ENCODE measurements at places on chromosomes 6 and 20. TPM values are rescaled to one million over a fixed set of nuclear protein-coding genes. Genes with fewer than 3 reads are reported as not detected.

The FOXC1 gene
- polyA plus RNA-seq = 3.0 TPM

The CALHM5 gene
- polyA plus RNA-seq = 1.2 TPM

The OR12D3 gene
- not detected for polyA plus RNA-seq

The TPD52L1 gene
- 42.5 TPM for polyA plus RNA-seq

The GJA10 gene
- not detected for polyA plus RNA-seq

The TAAR6 gene
- not detected for polyA plus RNA-seq

GRCh38 chr20:48164566-48165400 lies 379.5 kb upstream of the SULF2 start:
- no peak for DNase-seq

DNA sequence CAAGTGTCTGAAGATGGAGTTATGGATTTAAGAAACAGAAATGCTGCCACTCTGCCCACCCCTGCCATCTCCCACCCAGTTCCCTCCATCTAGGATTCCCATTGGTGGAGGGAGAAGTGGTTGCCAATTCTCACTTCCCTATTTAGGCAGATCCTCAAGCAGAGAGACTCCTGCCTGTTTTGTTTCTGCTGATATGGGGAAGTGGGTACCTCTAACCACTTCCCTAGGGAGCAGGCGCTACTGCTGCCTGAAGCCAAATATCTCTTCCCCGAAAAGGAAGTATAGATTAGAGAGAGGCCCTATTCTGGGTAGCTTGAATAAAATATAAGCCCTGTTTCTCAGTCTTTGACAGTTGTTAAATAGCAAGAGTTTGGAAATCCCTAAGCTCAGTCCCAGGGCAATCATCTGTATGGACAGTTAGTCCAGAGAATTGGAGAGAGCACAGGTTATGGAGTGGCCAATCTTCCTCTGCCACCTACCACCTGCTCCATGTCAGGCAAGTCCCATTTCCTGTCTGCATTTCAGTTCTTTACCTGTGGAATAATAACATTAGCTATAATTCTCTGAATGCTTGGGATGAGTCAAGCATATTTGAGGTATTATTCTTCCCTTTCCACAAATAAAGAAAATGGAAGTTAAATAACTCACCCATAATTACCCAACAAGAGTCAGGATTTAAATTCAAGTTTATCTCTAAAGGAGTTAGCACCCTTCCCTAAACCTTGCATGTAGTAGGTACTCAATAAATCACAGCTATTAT lies 2.6 kb upstream of the ADGB start:
- DNase-seq = no peak

GRCh38 chr6:30915591-30915946 lies 1.5 kb downstream of the VARS2 start:
- no peak for DNase-seq

GRCh38 chr6:163773646-163774045 lies 359.1 kb downstream of the QKI start:
- DNase-seq = no peak

GRCh38 chr6:9439621-9440330 lies 975.1 kb downstream of the TFAP2A start:
- no peak for DNase-seq

- no peak for DNase-seq
Measured at GRCh38 chr6:111499269-111499793, 16.3 kb upstream of the REV3L start.

DNA sequence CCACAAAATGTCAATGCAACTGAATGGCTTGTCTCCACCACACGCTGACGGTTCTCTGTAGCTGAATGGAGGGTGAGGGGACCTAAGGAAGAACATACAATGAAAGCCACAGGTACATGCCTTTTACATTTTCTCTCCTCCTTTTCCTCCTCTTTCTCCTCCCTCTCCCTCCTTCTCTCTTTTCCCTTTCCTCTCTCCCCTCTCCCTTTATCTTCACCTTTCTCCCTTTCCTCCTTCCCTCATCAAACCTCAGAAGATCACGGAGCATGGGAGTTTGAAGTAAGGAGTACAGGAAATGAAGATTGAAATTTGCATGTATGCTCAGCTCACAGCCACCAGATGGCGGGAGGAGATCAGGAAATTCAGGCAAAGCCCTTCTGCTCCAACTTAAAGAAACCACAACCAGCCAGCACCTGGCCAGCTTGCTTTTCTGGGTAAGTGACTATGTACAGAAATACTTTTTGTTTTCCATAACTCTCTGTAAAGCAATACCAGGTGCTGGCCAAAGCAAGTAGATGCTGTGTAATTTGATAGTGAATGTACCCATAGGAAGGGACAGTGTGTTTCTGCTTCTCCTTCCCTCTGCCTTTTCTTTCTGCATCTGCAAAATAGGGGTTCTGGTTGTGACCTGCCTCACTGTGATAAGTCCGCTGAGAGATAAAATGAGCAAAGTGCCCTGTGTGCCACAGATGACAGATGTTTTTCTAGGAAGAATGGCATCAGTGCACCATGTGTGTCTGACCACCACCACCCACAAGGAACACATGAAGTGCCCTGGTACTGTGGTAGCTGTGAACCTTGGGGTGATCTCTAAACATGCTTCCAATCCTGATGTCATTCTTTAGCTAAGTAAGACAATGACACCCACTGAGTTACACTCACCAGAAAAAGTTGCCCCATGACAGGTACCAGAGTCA lies 18.6 kb upstream of the FOXO3 start:
- peak; percentile 40 for DNase-seq

- peak; percentile 55 for DNase-seq
Measured at GRCh38 chr20:50191544-50192363, 1.1 kb downstream of the CEBPB start.

DNA sequence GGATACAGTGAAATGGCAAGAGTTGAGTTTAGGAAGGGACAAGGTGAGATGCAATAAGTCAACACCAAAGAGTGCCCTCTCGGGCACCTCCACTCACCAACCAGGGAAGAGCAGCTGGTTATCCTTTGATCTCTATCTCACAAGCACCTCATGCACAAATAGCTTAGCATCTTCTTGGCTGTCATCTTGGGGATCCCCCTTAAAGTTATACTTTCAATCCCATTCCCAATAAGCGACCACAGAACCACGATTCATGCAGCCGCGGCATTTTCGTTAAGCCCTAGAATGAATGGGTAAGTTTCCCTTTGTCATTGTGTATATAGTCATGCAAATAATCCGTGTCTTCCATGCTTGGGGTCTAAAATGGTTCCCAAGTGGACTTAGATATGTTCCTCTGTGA lies 73.5 kb downstream of the ADTRP start:
- DNase-seq = no peak

- DNase-seq = no peak
Measured at GRCh38 chr6:158411998-158412397, 99.7 kb downstream of the TULP4 start.

- DNase-seq = no peak
Measured at GRCh38 chr6:25874822-25875562, 949 bp upstream of the SLC17A3 start.

- DNase-seq = no peak
Measured at GRCh38 chr6:26332408-26332807, 32.6 kb upstream of the BTN3A2 start.

- no peak for DNase-seq
Measured at GRCh38 chr6:29519291-29520010, 31.7 kb upstream of the MAS1L start.

- DNase-seq = no peak
Measured at GRCh38 chr6:104548297-104548696, 311.4 kb downstream of the HACE1 start.

GRCh38 chr20:36606158-36607066 lies 833 bp downstream of the RAB5IF start:
- DNase-seq = no peak

DNA sequence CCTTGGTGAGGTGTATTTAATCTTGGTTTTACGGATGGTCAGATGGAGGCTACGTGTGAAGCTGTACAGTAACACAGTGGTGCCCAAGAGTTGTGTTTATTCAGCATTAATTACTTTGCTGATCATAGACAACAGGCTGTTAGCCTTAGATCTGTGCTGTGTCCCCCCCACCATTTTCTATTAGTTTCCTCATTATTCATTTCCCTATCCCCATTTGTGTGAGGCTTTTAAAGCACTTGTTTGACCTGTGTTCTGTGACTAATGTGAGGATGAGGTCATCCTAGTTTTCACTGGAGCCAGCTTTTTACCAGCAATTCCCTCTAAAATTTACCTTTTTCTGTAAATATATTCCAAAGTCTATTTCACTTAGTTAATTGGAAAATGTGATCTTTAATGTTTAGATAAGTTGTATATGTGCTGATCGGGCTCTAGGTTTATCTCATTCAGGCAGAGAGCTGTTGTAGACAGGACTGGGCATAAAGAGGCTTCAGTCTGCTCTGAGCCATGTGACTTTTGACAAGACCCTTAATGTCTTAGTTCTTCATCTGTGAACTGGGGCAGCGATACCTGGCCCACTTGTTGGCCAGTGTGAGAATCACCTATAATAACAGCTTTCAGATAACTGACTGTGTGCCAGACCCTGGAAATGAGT lies 8.4 kb downstream of the MAPRE1 start:
- no peak for DNase-seq

DNA sequence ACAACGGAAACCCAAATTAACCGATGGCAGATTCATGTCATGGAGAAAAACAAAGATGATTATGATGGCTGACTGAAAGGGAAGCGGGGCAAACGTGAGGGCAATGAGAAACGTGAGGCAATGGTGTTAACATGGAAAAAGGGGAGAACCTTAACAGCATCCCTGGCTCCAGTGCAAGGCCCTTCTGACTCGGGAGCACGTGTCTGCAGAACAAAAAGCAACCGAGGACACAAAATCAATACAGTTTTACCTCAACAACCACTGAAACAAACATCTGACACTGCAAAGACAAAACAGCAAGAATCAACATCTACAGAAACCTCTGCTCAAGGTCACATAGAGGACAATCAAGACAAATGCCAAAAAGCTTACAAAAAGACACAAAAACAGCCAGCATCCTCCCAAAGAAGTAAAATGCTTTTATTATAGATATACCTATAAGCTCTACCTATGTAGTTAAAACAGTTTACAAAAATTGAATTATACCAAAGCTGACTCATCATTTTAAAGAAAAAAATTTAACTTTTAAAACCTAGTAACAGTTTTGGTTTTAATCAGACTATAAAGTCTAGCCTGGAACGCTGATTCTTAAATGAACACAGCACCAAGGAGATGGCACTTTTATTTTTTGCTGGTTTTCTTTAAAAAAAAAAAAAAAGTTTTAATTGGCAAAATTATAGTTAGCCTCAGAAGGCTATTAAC lies 43.1 kb downstream of the SMLR1 start:
- DNase-seq = no peak

DNA sequence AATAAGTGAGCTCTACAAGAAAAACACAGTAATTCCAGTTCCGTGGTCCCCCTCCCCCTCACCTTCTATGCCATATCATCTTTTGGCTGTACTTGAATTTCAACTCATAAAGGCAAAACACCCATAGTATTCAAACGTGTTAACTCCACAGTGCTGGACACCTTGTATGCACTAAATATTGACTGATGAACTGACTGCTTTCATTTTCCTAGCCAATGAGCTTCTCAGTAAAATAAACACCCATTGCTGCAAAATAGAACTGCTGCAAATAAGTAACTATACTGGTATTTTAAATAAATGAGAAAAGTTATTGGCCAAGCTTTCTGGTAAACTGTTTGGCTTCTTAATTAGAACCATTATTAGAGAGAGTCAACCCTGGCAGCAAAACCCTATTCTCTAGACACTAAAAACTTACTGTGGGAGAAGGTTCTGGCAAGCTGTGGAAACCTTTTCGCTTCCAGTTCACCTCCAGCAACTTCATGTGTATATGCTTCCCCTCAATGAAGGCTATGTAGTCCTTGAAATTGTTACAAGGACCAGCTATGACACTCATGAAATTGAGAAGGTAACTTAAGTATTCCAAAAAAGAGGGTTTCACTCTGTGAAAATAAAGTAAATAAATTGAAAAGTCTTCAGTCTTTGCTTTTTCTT lies 86.0 kb downstream of the MBOAT1 start:
- DNase-seq = no peak

- no peak for DNase-seq
Measured at GRCh38 chr6:134741200-134741536, 208.7 kb downstream of the ALDH8A1 start.
